ENCODE measurements at places on chromosomes 5 and 9.

- DNase-seq, result no peak
These were observed 147.3 kb upstream of the HMHB1 start for GRCh38 chr5:143664623-143665022.

GRCh38 chr9:69829484-69829883 lies 8.9 kb downstream of the CFAP95 start:
- DNase-seq, result no peak

- DNase-seq, result no peak
These were observed 11.0 kb upstream of the RNU6ATAC start for GRCh38 chr9:134175291-134175807.

- no peak for DNase-seq
These were observed 433.4 kb upstream of the BRINP1 start for GRCh38 chr9:119802621-119803020.
